Activated T-helper 1 cell treated with Interleukin-2 at 50 U/mL for 16 hours (primary cell): ENCODE measurements at places on chromosomes 5 and 9.

DNA sequence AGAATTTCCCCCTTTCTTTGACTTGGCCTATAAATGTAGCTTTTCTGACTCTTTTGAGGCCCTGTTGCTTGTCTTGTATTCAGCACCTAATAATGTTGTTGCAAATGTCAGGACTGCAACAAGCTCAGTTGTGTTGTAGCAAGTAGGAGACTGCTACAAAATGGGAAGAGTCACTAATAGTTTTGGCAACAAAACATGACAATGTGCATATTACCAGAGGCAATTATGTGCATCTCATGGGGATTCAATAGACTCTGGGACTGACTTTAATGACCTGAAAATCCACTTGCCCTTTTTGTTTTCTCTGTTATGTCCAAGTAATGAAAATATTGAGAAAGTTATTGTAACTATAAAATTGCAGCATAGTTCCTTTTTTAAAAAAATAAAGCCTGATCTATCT, 368.4 kb downstream of the OSTF1 start:
- no peak for DNase-seq

GRCh38 chr5:116733991-116734975, 159.7 kb upstream of the SEMA6A start:
- no peak for DNase-seq

- no peak for DNase-seq
These were observed 11.5 kb downstream of the PDLIM4 start for GRCh38 chr5:132268769-132269551.

GRCh38 chr9:118829334-118829733, 539.9 kb downstream of the BRINP1 start:
- DNase-seq, result no peak

DNA sequence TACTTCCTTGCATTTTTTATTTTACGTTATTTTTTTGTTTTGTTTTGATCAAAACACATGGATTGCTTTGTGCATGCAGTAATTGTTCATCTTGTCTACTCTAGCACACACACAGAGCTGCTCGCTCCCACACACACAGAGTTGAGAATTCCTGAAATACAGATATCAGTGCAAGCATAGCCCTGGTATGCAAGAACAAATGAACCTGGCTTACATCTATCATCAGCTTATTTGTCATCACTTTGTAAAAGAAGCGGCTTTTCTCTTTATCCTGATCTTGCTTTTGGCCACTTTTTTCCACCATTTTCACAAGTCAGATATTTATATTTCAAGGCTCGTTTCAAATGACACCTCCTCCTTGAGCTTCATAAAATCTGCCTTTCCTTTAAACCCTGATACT, 1435.7 kb downstream of the MAT2B start:
- no peak for DNase-seq
